EH (cell line): ENCODE measurements at places on chromosomes 1 and 21.

DNA sequence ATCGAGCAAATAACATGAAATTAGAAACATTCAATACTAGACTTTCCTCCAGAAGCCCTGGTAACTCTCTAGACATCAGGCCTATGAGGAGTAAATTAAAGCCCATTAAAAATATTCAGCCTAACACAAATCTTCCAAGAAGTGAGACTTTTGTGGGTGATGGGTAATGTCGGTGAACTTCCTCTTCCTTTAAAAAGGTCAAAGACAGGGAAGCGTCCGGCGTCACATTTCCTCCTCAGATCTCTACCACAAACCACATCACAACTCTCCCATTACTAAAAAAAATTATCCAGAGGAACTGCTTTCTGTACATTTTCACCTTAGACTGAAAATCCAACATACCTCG is 1.4 kb downstream of the EIF4G3 start:
- peak; percentile 63 for DNase-seq

- no peak for DNase-seq
Measured at GRCh38 chr1:86521522-86521891, 25.4 kb upstream of the CLCA4 start.

DNA sequence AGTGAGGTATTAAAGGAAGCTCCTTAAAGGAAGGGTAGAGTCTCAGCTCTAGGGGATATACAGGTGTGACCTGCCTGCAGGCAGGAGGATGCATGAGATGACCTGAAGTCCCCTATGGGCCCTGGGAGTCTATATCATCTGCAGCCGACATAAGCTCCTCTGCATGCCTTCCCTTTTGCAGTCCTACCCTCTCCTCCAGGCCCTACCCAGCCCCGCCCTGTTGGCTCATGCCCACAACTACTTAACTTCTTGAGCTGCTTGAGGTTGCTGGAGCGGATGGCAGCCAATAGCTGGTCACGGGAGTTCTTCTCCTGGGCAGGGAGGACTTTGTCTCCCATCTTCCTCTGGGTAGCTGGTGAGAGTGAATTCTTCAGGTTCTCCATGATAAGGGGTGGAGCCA is 10.3 kb downstream of the SHISA4 start:
- no peak for DNase-seq

DNA sequence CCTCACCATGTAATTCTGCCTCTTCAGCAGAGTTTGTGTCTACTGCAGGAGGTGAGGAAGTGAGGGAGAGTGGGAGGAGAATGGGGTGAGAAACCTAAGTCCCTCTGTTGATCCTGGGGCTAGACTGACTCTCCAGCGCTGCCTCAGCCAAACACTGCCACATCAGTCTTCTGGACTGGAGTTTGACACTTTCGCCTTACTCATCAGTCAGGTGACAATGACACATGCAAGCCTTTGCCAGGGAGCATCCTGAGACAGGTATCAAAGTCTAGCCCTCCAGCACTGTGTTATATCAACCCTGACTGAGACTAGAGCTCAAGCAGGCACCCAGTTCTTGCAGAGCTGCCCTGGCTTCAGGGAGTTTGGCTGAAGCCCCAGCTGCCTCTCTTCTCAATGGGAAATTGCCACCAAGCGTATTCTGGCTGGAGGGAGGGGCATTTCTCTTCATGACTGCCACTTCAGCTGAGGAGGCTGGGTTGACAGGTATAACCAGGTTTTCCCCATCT is 33.3 kb upstream of the SUCO start:
- peak; percentile 3 for DNase-seq

DNA sequence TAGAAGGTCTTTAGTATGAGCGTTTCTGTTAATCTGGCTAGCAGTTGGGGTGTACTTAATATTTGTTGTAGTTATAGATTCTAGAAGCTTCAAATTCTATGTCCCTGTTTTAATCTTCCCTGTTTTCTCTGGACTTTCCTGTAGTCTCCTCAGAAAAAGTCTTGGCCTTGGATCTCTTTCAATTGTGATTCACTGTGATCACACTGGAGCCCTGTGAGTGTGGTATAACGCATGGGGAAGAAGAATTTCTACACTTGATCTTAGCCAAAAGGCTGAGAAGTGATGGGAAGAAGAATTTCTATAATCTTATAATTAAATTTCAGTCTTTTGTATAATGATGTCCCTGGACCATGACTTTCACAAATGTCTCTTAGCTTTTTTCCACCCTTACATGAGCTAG is 36.7 kb upstream of the COP1 start:
- peak; percentile 25 for DNase-seq

GRCh38 chr1:7458946-7459345 is 312.1 kb upstream of the VAMP3 start:
- DNase-seq = no peak

- DNase-seq = no peak
Measured at GRCh38 chr1:111723091-111723806, 15.9 kb downstream of the INKA2 start.

GRCh38 chr1:26391450-26391849 is 18.9 kb upstream of the ZNF683 start:
- peak; percentile 71 for DNase-seq

GRCh38 chr1:86423473-86423872 is 498 bp upstream of the CLCA2 start:
- no peak for DNase-seq
